ENCODE measurements at places on chromosomes 13 and 19. TPM values are rescaled to one million over a fixed set of nuclear protein-coding genes. Genes with fewer than 3 reads are reported as not detected.

DNA sequence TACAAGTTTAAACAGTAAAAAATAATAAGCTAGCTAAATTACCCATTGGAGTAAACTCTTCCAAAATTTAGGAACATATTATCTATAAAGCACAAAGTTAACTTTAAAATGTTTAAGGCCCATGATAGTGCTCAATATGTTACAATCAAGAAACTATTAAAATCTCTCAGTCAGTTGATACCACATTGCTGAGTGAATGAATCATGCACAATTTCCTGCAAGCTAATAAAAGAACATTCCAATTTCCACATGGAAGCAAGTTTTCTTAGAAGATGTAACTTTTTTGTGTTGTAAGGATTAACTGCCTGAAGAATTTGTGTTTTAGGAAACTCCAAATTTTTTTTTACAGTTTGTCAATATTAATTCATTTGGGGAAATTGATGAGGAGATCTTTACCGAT, 666.6 kb downstream of the SLITRK1 start:
- no peak overlapping the region for H3K27ac ChIP-seq
- H3K4me1 ChIP-seq: no peaks in the 10 kb centered on the region
- H3K36me3 ChIP-seq: no peaks in the 10 kb centered on the region
- no peak overlapping the region for H3K4me3 ChIP-seq

DNA sequence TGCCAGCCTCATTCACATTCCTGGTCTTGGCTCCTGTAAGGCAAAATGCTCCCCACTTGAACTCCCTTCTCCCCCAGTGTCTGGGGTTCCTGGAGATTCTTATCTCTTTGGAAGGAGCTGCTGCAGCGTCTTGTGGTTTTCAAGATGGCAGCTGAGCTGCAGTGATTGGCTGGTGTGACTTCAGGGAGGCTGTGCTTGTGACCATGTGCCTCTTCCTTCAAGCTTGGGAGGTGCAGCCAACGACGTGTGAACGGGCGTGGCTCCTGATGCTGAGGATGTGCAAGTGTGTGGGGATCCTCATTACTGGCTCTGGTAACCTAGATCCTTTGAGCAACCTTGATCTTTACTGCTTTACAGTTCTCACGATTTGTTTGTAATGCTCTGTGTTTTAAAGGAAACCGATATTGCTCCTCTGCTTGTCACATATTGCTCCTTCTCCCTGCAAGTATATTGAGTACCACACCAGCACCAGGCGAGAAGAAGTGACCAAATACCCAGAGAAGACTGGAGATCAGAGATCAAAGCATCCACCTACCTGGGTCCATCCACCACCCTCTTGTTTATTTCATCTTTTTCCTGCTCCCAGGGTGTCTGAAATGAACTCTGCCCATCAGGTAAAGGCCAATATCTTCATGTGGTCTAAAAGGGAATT, 208.5 kb downstream of the FGF9 start:
- H3K27me3 ChIP-seq: no peaks in the 10 kb centered on the region
- no peak overlapping the region for H3K4me3 ChIP-seq
- no peaks in the 10 kb centered on the region for H3K36me3 ChIP-seq
- no peaks in the 10 kb centered on the region for H3K4me1 ChIP-seq
- H3K27ac ChIP-seq: no peak overlapping the region

DNA sequence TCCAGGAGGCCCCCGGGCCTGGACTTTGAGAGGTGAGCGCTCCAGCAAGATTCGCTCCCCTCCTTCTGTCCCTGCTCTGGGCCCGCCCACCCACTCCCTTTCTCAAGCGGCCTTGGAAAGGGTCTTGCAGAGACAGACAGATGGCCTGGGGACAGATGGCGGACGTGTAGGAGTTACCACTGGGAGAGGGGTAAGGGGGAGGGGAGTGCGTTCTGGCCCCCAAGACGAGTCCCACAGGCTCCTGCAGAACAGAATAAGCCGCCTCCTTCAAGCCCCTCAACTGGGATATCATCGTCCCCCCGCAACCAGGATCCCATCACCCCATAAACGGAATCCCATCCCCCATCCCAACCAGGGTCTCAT, 3.6 kb upstream of the TNFAIP8L1 start:
- peak overlapping the region; percentile 41 for H3K27ac ChIP-seq
- H3K4me3 ChIP-seq: peak overlapping the region; percentile 16
- DNase-seq: no peak

DNA sequence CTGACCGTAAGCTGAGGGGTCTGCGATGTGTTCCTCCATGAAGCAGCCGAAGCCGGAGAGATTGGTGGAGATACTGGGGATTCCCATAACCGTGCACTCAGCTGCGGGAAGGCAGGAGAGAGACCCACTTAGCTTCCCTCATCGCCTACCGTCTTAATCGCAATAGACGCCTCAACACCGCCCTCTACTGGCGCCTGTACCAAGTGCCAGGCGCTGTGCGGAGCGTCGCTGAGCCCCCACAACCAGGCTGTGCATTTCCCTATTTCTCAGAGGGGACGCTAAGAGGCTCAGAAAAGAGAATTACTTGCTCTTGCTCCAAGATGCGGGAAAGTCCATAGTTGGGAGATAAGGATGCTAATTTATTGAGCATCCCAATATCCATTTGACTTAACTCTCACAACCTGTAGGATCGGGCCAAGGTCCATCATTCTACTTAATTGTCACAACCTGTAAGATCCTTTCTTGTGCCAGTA, 5.8 kb downstream of the FTL start:
- no peak overlapping the region for H3K4me3 ChIP-seq
- no peak overlapping the region for H3K27ac ChIP-seq
- peaks cover 38% of the 10 kb centered on the region for H3K4me1 ChIP-seq
- DNase-seq: peak; percentile 91
- peaks cover 99% of the 10 kb centered on the region for H3K36me3 ChIP-seq

GRCh38 chr13:98443800-98444325, 133.0 kb downstream of the STK24 start:
- H3K4me1 ChIP-seq: peaks cover 8% of the 10 kb centered on the region
- H3K27me3 ChIP-seq: no peaks in the 10 kb centered on the region
- no peak for DNase-seq
- no peaks in the 10 kb centered on the region for H3K36me3 ChIP-seq

Gene ZNF43
- total RNA-seq: 12.4 TPM

DNA sequence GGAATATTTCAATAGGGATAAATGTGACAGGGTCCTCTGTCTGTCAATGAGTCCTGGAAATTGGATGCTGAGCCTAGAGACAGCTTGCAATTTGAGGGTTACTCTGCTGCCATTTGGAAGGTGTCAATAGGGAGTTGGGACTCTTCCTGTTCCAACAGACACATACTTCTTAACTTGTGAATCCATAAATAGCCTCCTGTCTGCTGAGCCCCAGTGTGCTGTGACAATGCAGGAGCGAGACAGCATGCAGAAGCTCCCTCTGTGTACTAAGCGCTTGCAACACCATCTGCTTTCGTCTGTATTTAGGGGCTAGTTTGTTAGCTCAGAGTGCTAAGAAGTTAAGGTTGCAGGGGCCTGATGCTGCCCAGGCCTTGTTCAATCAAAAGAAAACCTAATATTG, 58.5 kb upstream of the GPR12 start:
- H3K27ac ChIP-seq: peak overlapping the region; percentile 15
- H3K36me3 ChIP-seq: no peaks in the 10 kb centered on the region
- no peak for DNase-seq
- no peaks in the 10 kb centered on the region for H3K27me3 ChIP-seq
- H3K4me1 ChIP-seq: no peaks in the 10 kb centered on the region

Gene ZNF780B
- 28.1 TPM for total RNA-seq

Gene KLK1
- total RNA-seq: 0.53 TPM

Gene LIM2
- total RNA-seq: not detected

Gene C13orf46
- total RNA-seq: not detected

Gene IFNL2
- total RNA-seq: not detected

DNA sequence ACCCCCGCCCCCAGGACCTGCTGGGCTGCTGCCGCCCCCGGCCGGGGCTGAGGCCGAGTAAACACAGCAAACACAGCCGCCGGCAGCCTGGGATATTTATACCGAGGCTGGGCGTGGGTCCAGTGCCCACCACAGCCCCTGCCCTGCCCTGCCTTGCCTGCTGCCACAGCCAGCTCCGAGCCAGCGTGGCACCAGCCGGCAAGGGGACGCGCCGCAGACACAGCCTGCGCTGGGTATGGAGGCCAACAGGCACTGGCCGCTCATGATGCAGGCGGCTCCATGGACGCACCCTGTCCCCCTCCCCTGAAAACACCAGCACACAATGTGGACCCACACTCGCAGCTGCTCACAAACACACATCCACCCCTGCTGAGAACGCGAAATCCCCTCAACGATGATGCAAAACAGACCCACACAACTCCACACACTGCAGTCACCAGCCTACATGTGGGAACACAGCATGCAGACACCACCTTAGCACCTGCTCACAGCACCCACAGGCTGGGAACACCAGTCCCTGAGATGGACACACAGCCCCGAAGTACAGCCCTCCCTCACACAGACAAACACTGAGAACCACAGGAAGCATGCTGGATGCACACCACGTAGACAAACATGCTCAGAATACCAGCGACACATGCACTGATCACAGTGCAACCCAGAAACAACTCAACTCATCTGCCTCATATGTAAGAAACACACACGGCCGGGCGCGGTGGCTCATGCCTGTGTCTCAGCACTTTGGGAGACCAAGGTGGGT, 16.2 kb downstream of the CCDC97 start:
- H3K27ac ChIP-seq: peak overlapping the region; percentile 81
- no peaks in the 10 kb centered on the region for H3K27me3 ChIP-seq
- H3K4me3 ChIP-seq: peak overlapping the region; percentile 56
- no peaks in the 10 kb centered on the region for H3K36me3 ChIP-seq
- peak; percentile 65 for DNase-seq
- H3K4me1 ChIP-seq: peaks cover 45% of the 10 kb centered on the region

Gene LILRA6
- 2.6 TPM for total RNA-seq
